Stimulated activated CD4-positive, alpha-beta T cell treated with anti-CD3 and anti-CD28 coated beads, Interleukin-2, amount 100 ng/mL, for 4 hours (primary cell): ENCODE measurements at places on chromosomes 2 and 18.

DNA sequence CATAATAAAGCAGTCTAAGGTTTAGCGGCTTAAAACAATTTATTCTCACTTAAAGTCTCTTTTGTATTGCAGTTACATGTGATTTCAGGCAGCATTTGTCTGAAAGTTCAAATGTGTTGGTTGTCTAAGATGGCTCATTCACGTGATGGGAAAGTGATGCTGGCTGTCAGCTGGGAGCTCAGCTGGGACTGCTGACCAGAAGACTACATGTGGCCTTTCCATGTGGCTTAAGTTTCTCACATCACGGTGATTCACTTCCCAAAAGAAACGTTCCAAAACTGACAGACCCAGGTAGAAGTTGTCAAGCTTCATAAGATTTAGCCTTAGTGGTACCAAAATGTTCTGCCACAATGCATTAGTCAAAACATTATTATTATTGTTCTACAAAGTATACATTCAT is 76.9 kb downstream of the TMEM131 start:
- DNase-seq = no peak

DNA sequence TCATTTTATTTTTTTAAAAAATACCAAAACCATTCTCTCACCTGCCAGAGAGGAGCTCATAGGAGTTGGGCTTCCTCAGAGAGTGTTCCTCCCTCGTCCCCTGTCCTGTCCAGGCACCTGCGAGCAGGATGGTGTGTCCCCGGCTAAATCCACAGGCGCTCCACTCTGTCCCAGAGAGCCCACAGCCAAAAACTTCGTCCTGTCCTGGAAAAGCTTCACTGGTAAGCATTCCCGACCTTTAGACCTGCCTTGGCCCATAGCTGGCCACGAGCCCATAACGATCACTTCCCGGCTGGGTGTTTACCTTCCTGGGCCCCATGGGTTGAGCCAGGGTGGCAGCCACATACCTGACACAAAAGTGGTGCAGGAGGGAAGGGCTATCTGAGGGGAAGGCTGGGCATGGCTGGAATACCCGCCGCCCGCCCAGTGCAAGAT is at the start of gene NGEF:
NGEF (minus strand) TSS at position 230 of the 435 bp plus-strand sequence. CDS start 38,366 bp downstream, outside the sequence.
- no peak for DNase-seq

GRCh38 chr2:150286730-150287362 is 200.6 kb downstream of the RND3 start:
- DNase-seq = no peak

DNA sequence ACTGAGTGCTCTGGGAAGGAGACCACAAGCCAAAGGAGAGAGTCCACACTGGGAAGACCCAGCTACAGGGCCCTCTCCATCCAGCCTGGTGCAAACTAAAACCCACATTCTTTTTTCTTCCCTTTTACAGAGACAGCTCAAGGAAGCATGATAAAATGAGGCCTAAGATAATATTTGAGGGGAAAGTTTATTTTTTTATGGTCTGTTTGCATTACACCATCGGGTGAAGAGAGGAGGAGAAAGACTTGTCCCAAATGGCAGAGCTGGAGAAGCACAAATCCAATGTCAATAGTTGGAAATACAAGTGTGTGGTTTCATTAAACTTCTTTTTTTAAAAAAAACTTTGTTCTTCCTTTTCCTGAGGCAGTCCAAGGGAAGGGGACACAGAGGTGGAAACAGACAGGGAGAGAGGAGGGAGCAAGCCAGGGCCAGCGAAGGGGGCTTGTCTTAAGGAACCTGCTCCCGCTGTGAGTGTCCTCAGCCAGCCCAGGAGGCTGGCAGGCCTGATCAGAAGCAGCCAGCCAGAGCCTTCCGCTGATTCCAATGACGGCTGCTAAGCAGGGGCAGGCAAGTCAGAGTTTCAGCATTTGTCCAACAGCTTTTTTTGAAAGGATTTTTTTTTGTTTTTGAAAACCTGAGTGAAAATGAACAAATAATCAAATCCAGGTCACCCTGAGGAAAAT is 203.8 kb upstream of the SIX2 start:
- DNase-seq = no peak

- DNase-seq = no peak
These were observed 14.6 kb downstream of the FHL2 start for GRCh38 chr2:105384216-105384615.

GRCh38 chr18:23592911-23593310 is 6.6 kb upstream of the NPC1 start:
- no peak for DNase-seq

GRCh38 chr18:46449499-46449898 is 207.5 kb downstream of the LOXHD1 start:
- DNase-seq = no peak

DNA sequence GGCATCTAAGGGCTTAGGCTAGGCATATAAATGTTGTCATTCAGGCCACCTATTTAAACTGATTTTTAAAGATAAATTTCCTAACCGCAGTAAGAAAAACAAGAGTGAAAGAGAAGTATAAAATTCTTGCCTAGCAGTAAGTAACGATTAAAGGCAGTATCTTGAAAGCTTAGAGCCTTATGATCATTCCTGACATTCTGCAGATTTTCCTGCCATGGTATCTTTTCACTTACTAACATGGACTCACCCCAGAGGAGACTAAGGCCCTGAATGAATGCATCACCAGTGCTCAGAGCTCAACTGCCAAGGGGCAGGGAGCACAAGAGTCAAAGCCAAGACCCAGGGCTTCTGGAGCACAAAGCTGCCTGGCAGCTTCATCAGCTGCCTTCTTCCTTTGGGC is 133.1 kb downstream of the GCA start:
- no peak for DNase-seq
